ENCODE measurements at places on chromosomes 3 and 15.
A peak's percentile ranks its signal among the peaks of the same experiment; 100 is the strongest.

DNA sequence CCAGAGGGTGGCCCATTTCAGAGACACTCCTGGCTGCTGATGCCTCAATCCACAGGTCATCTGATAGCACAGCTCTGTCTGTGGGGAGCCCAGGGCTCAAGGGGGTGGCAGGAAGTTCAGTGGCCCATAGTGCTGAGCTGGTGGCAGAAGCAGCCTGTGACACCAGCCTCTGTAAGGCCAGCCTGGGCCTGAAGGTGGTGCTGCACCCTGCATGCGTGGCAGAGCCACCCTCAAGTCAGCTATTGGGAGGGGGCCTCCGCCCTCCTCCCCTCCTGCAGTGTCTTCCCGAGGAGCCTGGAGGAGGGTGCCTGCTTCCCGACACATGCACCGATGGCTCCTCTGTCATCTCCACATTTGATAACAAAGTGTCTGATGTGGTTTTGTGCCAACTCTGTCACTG, 3.0 kb downstream of the PLA1A start:
- DNase-seq: no peak

GRCh38 chr15:72495007-72495406, 20.9 kb downstream of the ARIH1 start:
- no peak for DNase-seq

GRCh38 chr3:61053781-61054496, 197.3 kb downstream of the FHIT start:
- DNase-seq: no peak

DNA sequence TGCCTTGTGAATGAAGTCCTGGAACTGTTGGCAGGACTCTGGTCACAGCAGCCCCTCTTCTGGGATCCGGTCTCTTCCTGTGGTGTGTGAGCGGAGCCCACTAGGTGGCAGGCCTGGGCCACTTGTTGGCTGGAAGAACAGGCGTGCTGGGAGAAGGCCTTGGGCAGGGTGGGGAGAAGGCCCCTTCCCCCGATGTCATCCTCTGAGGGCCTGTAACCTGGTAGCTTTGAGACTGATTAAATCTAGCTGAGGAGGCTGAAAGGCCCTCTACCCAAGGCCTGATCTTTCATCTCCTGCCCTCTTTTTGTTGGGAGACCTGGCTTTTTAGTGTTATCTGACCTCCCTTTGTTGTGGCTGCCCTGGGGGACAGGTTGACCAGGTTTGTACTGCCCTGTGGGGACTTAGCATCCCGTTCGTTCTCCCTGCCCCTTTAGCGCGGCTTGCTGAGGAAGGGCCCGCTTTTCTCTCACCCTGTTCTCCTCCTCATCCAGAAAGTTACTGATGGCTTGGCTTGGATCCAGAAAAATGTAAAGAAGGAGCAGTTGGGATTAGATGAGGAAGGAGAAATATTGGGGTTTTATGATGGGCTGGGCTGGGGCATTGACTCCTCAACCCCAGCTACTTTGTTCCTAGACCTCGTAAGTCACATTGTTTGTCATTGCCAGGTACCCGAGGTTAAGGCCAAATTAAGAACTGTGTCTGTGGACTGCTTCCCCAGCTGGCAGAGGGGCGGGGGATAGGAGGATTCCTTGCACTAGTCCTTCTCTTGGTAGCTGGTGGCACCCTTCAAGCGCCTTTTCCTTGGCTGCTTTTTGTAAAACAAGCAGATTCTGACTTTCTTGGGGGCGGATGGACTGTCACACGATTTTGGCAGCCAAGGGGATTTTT, 48.5 kb downstream of the CHCHD6 start:
- DNase-seq: peak; percentile 45

- DNase-seq: no peak
These were observed 470.2 kb upstream of the AGTR1 start for GRCh38 chr3:148227534-148227933.

- DNase-seq: no peak
These were observed 6.6 kb upstream of the BTLA start for GRCh38 chr3:112505907-112506306.

- DNase-seq: no peak
These were observed 40.0 kb upstream of the MCF2L2 start for GRCh38 chr3:183468424-183468823.

DNA sequence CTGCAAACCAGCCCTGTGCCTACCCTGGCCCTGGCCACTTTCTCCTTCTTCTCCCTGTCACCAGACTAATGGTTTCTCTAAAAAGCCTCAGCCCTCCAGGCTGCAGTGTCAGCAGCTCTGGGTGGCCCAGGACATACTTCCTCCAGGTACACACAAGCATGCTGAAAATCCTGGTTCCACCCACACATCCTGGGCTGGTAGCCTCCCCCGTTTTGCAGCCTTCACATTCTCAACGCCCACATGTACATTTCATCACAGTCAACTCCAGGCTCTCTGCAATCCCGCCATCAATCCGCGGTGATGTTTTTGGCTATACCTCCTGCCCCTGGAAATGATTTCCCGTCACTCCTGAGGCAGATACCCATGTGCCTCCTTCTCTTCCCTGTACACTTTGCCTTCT, 59.4 kb downstream of the MAGEF1 start:
- no peak for DNase-seq

Measured in activated CD8-positive, alpha-beta memory T cell treated with anti-CD3 and anti-CD28 coated beads, Interleukin-2, amount 50 U/mL, for 4 hours (primary cell).